Prostate gland (tissue), 2 donors: ENCODE measurements at places on chromosomes 16 and 17.
A peak's percentile ranks its signal among the peaks of the same experiment; 100 is the strongest.

DNA sequence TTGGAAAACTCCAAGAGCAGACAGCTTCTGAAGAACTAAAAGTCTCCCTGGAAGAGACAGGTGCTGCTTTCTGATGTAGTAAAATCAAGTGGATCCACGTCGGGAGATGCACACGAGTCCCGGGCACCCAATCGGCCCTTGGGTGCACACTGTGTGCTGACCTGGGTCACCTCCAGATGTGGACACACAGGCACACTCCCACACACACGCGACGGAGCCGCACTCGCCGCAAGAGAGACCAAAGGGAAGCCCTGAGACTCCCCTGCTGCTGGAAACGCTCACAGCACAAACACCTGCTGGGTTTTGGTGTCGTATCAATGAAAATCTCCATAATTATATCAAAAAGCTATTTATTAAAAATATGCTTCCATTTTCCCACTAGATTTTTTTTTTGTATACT lies 94.2 kb downstream of the ANKRD11 start:
- DNase-seq = no peak

DNA sequence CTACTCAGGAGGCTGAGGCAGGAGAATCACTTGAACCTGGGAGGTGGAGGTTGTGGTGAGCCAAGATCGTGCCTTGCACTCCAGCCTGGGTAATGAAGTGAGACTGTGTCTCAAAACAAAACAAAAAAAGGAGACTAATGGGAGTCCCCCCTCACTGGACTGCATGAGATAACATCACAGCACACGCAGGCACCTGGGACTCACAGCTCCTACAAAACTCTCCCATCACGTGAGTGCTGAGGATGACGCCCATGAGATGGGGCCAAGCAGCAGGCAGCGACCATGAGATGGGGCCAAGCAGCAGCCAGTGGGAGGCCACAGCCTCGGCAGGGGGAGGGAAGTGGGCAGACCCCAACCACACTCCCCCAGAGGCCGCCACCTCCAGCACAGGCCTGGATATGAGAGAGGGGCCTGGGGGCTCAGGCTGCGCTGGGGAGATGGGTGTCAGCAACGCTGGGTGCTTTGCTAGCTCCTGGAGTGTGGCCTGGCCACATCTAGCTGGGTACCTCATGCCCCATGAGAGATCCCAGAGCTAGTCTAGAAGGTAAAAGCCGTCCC lies 15.4 kb downstream of the DNAAF8 start:
- no peak for DNase-seq

GRCh38 chr17:7881276-7882054 lies 7.1 kb upstream of the CHD3 start:
- DNase-seq = peak; percentile 67

DNA sequence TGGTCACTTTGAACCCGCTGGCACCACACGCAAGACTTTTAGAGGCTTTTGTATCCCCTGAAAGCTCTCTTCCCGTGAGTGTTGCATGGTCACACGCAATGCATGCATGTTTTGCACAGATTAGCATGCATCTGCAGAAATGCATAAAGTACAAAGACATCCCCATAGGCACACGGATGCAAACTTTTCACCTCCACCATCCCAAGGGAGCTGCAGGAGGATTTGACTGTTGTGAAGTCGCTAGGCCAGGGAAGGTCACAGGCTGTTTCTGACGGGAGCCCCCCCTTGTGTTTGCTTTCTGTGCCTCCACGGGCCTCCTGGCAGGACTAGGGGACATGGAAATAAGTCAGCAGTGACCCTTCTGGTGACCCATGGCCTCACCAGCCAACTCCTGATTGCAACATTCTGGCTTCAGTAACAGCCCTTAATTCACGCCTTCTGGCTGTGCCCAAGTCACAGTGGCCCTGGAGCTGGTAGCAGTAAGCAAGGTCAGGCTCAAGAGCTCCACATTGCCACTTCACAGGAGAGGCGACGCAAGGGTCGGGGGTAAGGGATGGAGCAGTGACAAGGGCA lies 45.1 kb downstream of the SOX9 start:
- no peak for DNase-seq

- no peak for DNase-seq
Observed at GRCh38 chr16:9016824-9017223, 53.1 kb upstream of the USP7 start.

DNA sequence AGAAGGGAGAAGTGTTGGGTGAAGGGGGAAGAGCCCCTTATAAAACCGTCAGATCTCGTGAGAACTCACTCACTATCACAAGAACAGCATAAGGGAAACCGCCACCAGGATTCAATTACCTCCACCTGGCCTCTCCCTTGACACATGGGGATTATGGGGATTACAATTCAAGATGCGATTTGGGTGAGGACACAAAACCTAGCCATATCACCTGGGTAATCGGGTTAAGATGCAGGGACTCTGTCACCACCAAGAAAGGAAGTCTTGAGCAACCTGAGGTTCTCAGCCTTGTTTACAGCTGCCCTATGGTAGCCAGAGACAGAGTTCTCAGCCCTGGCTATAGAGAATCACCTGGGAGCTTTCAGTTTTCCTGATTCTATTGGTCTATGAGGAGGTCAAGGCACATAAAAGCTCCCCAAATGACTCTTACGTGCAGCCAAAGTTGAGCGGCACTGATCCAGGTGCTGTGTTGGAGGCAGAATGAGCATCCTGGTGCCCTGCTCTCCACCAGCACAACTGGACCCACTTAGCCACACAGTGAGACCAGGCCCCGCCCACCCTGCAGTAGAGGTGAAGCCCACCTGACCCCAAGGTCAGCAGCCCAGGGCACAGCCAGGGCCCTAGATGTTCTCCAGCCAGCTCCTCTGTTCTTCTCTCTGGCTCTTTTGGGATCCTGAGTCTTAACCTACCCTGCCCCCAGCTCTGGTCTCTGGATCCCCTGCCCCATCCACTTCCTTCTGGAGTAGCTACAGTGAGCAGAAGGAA lies 138.5 kb upstream of the CDH5 start:
- DNase-seq = no peak

DNA sequence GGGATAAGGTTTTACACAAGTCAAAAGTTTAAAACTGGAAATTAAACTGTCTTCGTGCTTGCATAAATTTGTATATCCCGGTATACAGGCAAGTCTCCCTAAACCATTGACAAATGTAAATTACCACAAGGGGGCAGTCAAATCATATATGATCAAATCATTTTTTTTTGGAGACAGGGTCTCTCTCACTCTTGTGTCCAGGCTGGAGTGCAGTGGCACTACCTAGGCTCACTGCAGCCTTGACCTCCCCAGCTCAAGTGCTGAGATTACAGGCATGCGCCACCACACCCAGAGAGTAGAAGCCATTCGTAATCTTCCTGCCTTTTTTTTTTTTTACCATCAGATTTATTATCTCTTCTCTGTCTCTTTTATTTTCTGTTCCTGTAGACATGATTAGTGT lies 18.5 kb downstream of the TOP2A start:
- DNase-seq = no peak

DNA sequence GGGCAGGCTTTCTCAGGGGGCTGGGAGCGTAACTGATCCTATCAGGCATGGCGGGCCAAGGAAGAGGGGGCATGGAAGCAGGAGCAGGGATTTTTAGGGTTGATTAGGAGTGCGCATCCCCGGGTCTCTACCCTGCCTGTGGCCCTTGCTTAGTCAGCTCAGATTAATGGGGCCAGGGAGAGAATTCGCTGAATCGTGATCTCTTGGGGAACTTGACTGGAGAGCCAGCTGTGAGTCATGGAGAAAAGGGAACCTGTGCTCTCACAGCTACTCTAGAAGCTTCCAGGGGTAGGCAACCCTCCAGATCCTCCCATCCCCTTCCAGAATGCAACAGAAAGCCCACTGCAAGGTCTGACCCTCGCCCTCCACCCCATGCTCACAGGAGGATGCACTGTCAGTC lies 3.6 kb downstream of the FOXN1 start:
- no peak for DNase-seq

DNA sequence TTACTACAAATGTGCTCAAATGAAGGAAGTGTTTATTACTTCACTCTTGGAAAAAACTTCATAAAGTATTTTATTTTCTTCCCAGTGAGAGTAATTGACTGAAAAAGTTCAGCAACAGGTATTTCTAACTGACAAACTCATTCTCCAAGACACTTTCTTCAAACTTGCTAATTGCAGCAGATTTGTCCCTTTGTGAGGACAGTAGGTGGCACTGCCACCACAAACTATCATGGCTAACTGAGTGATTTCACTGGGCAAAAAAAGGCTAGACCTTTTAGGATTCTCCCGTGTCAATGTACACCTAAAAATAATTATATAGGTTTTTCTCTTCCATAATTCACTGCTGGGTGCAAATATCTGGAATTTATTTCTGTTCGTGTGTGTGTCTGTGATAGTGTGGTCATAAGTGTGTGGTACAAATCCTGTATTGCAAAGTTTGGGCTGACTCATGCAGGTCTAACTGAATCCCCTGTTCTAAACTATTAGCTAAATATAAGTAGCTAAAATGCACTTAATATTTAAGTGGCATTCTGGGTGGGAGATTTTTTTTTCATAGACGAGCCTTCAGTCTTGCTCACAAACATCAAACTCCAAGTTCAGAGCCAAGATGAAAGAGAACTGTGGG lies 3.9 kb downstream of the HS3ST3A1 start:
- DNase-seq = peak; percentile 12

DNA sequence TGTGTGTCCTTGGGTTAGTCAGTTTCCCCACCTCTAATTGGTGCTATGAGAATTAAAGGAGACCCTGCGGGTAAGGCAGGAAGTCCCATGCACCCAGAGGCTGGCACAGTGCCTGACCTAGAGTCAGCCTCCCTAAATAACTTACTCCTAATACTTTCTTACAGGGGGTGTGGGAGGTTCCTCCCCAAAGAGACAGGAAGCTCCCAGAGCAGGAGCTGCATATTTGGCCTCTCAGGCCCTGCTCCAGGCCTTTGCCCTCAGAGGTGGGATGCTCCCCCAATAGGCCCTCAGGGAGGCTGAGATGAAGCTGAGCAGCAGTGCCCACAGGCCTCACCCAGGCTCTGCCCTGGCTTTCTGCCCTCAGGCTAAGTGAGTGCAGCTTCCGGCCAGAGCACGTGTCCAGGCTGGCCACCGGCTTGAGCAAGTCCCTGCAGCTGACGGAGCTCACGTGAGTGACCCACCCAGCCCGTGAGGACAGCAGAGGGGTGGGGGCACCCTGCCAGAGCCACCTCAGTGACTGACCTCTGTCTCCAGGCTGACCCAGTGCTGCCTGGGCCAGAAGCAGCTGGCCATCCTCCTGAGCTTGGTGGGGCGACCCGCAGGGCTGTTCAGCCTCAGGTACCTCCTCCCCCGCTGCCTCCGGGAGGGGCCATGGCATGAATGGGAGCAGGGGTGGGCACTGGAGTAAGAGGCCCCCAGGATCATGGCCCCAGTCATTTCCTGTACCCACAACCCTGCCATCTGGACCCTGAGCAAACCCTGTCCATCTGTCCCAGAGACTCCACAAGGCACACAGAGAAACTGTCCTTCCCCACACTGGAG lies 31.1 kb upstream of the CPNE2 start:
- peak; percentile 41 for DNase-seq

DNA sequence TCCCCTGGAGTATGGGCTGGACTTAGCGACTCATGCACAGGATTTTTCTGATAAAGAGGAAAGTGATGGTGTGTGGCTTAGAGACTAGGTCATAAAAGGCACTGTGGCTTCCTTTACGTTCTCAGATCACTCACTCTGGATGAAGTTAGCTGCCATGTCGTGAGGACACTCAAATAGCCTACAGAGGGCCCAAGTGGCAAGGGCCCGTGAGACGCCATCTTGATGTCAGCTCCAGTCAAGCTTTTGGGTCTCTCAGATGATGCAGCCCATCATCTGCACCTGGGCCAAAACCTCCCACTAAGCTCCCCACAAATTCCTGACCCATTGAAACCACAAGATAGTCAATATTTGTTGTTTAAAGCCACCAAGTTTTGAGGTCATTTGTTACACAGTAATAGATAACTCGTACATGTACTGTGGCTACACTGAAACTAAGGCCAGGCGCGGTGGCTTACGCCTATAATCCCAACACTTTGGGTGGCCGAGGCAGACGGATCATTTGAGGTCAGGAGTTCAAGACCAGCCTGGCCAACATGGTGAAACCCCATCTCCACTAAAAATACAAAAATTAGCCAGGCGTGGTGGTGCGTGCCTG lies 14.7 kb downstream of the ST6GALNAC2 start:
- no peak for DNase-seq

DNA sequence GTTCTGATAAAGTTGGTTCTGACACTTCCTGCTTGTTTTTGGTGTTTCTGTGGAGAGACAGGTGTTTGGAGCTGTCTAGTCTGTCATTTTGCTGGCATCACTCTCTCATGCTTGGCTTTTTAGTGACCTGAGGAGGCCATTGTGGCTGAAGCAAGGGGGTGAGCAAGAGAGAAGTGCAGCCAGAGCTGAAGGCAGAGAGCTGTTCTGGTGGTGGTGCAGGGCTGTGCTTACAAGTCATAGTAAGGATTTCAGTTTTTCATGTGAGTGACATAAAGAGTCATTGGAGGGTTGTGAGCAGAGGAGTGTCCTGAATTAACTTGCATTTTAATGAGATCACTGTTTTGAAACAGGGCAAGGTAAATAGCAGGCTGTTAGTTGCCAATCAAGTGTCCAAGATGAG lies 97.5 kb downstream of the CHD9 start:
- no peak for DNase-seq

- DNase-seq = no peak
Observed at GRCh38 chr17:1301546-1301945, 22.1 kb downstream of the TRARG1 start.

DNA sequence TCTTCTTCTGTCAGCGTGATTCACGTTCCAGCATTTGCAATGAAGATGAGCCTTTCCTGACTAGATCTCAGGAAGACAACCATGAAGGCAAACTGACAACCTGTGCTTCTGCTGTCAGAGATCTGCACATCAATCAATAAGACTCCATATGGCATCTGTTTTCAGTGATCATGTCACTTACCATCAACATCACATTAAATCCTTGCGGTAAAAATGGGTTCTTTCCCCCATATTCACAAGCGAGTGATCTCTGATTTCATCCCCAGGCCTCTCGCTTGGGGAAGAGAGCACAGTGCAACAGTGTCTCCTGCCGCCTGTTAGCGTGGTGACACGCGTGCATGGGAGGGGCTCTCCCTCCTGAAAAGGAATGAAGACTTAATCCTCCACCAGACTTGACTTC lies 11.1 kb downstream of the NACA2 start:
- DNase-seq = no peak

DNA sequence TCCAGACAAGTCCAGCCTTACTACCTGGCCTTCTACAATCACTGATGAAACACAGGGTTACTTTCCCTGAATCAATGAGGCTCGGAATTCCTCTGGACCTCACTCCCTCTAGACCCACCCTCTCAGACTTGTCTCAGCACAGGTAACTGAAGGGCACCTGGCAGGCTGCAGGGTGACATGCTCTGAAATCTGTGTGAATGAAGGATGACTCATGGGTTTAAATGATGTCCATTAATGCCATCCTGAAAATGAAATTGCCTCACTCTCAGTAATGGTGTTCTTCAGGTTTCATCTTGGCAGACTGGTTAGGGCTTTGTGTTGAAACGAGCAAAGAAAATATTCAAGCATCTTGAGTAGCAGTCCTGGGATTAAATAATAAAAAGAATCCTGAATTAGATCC lies 134.4 kb downstream of the MAF start:
- DNase-seq = peak; percentile 24

- no peak for DNase-seq
Observed at GRCh38 chr17:79339321-79339720, 264.7 kb downstream of the ENGASE start.
